Left lung (tissue), 14 donors: ENCODE measurements at places on chromosomes 3 and 15. TPM values are rescaled to one million over a fixed set of nuclear protein-coding genes. Genes with fewer than 3 reads are reported as not detected.

The BUB1B gene
- 8.6 TPM for total RNA-seq

The GCSAM gene
- total RNA-seq = 0.20 TPM

The NDN gene
- 43.1 TPM for total RNA-seq

The SERINC4 gene
- total RNA-seq = 0.12 TPM

The GREM1 gene
- 2.2 TPM for total RNA-seq

The ZBED2 gene
- 19.2 TPM for total RNA-seq

The ACTR8 gene
- 26.1 TPM for total RNA-seq

The ARPP21 gene
- total RNA-seq = not detected

The INO80 gene
- 20.1 TPM for total RNA-seq

The CLDN16 gene
- 1.1 TPM for total RNA-seq

The CIDEC gene
- not detected for total RNA-seq

The EPHB3 gene
- 8.1 TPM for total RNA-seq

The XYLB gene
- 5.1 TPM for total RNA-seq

The CYP11A1 gene
- 0.64 TPM for total RNA-seq

The DISP2 gene
- total RNA-seq = 0.65 TPM

The OIP5 gene
- total RNA-seq = 3.4 TPM

The CYP1A2 gene
- total RNA-seq = 0.15 TPM

The CPN2 gene
- total RNA-seq = not detected

The TWF2 gene
- total RNA-seq = 47.7 TPM

The TMEM212 gene
- not detected for total RNA-seq

The CCDC54 gene
- not detected for total RNA-seq

The REC114 gene
- total RNA-seq = not detected

The NR2E3 gene
- total RNA-seq = 0.61 TPM

The TPRG1 gene
- total RNA-seq = 12.8 TPM

The CDC25A gene
- 4.7 TPM for total RNA-seq

The ARGFX gene
- total RNA-seq = not detected

The CHST13 gene
- 0.61 TPM for total RNA-seq

The CKMT1B gene
- 11.3 TPM for total RNA-seq

The CD96 gene
- total RNA-seq = 2.9 TPM

The KBTBD13 gene
- not detected for total RNA-seq

The CXCR6 gene
- total RNA-seq = 4.1 TPM

The AMOTL2 gene
- 106 TPM for total RNA-seq

The MUC20 gene
- total RNA-seq = 20.3 TPM

The SUCLG2 gene
- total RNA-seq = 59.5 TPM

The GABRR3 gene
- not detected for total RNA-seq

The CCDC9B gene
- 65.4 TPM for total RNA-seq

The ROPN1B gene
- total RNA-seq = 0.29 TPM

The CHRNA3 gene
- total RNA-seq = not detected

The CPA3 gene
- total RNA-seq = 14.3 TPM
